Foreskin fibroblast (primary cell): ENCODE measurements at places on chromosomes 2 and 18.
A peak's percentile ranks its signal among the peaks of the same experiment; 100 is the strongest.

GRCh38 chr18:62289047-62289446 lies 36.1 kb upstream of the TNFRSF11A start:
- DNase-seq: peak; percentile 32

DNA sequence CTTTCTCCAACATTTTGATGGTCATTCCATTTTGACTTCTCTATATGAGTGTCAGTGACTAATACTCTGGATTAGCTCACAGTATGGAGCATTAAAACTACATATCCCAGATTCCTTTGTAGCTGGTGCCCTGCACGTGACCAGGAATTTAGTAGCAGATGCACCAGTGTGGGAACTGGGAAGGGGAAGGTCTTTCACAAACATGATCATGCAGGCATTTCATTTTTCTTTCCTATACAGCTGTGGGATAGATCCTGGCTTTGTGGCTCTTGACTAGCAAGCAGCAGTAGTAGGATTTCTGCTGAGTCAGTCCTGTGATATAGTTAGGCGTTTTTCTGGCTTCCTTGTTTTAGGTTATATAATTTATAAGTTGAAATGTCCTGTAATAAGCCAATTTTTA lies 971.0 kb upstream of the CDH2 start:
- DNase-seq: peak; percentile 73

- no peak for DNase-seq
Measured at GRCh38 chr2:42296226-42296625, 64.8 kb downstream of the COX7A2L start.

DNA sequence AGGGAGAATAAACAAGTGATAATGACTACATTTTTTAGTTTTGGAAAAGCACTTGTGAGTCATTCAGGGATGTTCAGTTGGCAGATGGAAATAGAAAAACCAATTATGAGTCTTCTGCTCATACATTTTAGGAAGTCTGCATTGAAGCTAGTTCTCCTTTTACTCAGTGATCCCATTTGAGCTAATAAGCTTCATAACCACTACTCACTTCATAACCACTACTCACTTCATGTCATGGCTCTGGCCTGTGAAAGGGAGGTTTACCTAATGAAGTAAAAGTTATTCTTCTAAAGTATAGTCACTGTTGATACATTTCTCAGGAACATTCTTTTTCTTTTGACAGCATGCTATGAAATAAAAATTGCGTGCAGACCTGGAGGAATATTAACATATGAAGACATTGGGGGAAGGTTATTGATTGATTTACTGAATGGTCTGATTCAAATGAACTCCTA lies 948.7 kb downstream of the TSN start:
- DNase-seq: no peak

- peak; percentile 10 for DNase-seq
Measured at GRCh38 chr18:45107425-45107824, 426.7 kb downstream of the SETBP1 start.

DNA sequence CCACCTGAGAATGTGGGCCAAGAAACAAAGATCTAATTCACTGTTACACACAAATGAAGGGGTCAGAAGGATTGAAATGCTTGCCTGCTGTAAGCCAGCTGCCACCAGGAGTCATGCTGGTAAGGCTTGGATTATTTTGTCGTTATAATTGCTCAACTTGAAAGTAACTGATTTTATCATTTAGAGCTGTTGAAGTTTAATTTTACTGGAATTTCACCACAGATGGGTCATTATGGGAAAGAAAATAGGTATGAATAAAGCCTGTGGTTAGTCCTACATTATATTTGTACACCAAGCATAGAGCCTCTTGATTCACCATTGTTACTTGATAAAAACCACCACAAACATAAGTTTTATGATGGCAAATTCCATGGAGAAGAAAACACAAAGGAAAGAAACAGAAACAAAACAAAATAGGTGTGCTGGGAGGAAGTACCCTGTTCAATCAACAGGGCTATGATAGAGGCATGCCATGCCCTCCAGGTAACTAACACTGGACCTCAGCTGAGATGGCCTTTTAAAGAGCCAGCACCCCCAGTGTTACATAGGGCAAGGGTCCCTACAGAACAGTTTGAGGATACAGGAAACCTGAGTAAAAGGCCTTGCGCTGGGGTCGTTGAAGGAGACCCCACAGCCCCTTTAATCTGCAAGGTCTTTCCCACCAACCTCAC lies 3.0 kb downstream of the CLEC4F start:
- DNase-seq: no peak

GRCh38 chr2:82330155-82330554 lies 2025.6 kb upstream of the LRRTM1 start:
- DNase-seq: no peak

- DNase-seq: no peak
Measured at GRCh38 chr2:102217032-102217431, 30.2 kb downstream of the IL1RL2 start.

DNA sequence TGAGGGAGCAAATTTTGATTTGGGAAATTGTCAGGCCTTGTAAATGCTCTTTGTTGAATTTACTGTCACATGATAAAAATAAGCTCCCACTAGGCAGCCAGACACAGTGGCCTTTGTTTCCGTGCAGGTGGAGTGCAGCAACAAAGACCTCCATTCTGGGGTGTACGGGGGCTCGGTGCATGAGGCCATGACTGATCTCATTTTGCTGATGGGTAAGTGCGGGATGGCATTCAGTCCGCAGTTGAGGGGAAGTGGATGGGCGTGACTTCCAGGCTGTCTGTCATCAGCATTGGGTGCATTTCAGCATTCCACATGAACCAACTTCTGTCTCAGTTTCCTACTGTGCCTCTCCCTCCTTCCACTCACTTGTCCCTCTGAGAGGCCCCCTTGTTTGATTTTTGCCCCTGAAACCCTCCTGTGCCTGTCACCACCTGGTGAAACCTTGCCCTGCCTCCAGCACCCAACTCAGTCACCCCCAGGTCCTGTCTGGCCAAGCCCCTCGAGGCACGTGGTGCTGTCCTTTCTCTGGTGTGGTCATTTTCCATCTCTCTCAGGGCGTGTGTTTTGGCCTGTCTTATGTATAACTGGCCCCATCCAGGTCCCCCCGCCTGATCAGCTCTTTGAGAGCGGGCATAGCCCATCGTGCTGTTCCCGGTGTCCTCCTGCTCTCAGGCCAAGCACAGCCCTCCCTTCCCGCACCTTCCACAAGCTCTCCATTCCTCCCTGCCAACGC lies 16.3 kb downstream of the CNDP2 start:
- DNase-seq: no peak

GRCh38 chr18:3794537-3795348 lies 344.8 kb downstream of the TGIF1 start:
- DNase-seq: peak; percentile 72

GRCh38 chr2:1557467-1557820 lies 144.2 kb downstream of the TPO start:
- DNase-seq: no peak

DNA sequence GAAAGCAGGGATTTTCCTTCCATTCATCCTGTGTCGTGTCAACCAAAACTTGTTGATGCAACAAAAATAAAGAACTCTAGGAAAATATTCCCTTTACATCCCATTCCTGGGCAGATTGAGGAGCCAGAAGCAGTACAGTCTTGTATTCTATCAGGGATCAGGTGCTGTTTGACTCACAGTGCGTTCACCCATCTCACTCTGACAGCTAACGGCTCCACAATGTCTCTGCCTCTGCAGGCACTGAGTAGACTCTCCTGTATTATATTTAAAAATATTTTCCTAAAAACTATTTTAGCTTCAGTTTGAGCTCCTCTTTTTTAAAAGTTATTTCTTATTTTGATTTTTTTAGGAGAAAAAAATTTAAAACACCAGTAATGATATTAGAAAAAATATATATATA lies 600.6 kb upstream of the SALL3 start:
- DNase-seq: no peak

- peak; percentile 67 for DNase-seq
Measured at GRCh38 chr2:222613715-222614331, 42.1 kb downstream of the FARSB start.

DNA sequence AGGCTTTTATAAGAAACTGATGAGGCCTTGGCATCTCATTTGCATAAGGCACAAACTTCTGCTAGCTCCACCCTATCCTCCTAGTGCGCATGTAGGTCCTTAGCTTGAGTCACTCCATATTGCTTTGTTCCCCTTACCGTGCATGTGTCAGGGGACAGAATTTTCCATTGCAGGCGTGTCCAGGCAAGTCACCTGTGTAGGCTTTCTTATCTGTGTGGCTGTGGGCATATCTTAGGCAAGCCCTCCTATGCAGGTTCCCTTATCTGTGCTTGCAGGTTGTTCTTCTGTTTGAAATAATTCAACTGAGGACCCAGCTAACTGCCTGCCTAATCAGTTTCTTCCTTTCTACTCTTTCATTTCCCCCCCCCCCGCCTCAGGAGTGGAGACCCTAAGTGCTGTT lies 63.3 kb upstream of the CDCA7 start:
- no peak for DNase-seq

DNA sequence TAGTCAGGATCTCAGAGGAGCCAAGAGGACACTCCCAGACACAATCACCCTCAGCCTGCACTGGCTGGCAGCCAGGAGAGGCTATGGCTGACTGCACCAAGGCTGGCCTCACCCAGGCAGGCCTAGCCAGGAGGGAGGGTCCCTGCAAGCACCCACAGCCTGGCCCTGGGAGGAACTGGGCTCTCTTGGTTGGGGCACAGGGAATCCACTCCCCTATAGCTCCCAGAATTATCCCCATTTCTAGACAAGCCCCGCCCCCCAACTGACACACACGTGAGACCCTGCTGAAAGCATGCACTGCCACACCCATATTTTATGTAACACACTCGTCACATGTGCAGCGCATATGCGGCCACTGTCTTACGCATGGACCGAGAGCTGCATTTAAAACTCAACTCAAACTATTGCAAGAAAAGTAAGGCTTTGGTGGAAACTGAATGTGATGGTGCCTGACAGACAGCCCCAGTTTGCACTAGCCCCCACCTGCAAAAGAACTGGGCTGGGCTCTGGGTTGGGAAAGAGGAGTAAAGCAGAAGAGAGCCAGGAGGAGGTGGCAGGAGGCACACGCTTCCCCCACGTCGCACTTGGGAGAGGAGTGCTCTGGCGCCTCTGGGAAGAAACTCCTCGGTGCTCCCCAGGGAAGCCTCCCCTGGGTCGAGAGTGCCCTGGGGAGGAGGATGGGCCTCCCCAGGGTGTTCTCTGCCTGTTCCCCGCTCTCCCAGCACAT lies 28.9 kb upstream of the ARHGEF4 start:
- no peak for DNase-seq

DNA sequence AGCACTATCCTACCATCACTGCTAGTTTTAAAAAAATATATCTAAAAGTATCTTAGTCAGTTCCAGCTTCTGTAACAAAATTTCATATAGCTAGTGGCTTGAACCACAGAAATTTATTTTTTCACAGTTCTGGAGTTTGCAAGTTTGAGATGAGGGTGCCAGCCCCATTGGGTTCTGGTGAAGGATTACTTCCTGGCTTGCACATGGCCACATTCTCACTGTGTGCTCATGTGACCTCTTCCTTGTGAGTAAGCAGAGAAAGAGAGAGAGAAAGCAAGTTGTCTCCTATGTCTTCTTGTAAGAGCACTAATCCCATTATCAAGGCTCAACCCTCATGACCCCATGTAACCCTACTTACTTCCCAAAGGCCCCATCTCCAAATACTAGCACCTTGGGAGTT lies 158.9 kb downstream of the DOK6 start:
- no peak for DNase-seq

- DNase-seq: no peak
Measured at GRCh38 chr2:216661639-216662375, 28.6 kb downstream of the IGFBP2 start.

DNA sequence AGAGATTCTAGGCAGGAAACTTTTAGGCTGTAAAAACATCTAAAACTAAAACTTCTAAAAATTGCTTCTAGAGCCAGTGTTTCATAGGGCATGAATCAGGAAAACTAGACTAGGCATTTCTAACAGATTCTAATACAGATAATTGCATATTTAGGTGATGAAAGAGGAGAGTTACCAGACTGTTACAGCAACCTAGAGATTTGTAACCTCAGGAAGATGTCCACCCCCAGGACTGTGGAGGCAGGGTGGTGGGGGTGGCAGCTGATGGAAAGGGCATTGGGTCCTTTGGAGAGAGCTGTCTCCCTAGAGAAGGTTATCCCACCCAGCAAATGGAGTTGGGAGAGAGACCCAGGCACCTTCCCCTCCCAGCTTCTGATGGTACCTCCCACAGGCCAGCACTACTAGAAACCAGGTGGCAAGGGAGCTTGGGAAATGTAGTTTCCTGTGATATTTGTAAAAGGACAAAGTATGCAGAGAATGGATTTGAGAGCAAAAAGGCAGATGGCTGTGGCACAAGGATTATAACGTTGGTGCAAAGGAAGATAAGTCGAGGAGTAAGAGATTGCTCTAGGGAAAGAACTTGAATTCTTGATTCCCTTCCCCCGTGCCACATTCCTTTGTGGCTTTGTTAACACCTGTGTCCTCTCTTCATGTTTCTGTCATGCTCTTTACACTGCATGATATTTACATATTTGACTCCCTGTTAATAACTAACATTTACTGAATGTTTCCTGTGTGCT lies 75.6 kb upstream of the MGAT5 start:
- DNase-seq: no peak

GRCh38 chr2:224217233-224217961 lies 178.3 kb upstream of the SERPINE2 start:
- DNase-seq: no peak

DNA sequence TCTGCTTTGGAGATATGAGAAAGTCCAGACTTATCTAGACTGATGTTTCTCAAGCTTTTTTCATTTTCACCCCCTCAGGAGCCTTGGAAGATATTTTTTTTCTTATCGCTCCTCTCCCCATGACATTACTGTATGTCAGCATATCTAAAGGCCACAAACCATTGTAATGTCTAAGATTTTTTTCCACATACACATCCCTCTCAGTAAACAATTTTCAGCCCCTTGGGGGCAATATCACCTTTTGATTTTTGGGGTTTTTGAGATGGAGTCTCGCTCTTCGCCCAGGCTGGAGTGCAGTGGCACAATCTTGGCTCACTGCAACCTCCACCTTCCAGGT lies 60.3 kb upstream of the REL start:
- no peak for DNase-seq

DNA sequence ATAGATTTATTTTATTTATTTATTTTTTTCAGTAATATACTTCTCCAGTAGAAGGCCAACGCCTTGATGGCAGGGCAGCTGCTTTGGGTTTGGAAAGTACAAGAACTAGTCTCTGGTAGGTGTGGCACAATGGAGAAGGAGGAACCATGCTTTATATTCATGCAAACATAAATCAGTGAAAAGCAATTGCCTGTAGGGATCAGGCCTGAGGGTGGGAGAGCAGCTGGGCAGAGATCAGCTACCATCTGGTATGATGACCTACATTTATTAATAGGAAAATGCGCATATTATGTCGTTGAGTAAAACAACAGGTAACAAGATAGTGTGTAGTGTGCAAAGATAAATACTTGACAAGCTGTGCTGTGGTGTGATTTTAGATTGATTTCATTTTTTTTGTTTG lies 120.4 kb upstream of the TLK1 start:
- DNase-seq: no peak

GRCh38 chr2:10331702-10332401 lies 29.1 kb downstream of the HPCAL1 start:
- no peak for DNase-seq

GRCh38 chr18:1998121-1998520 lies 573.2 kb downstream of the METTL4 start:
- no peak for DNase-seq

GRCh38 chr2:16241166-16242160 lies 301.1 kb downstream of the MYCN start:
- DNase-seq: no peak

GRCh38 chr2:19786408-19787058 lies 115.2 kb downstream of the TTC32 start:
- peak; percentile 59 for DNase-seq
